ENCODE measurements at places on chromosomes 6 and 20. TPM values are rescaled to one million over a fixed set of nuclear protein-coding genes. Genes with fewer than 3 reads are reported as not detected.

MEI4 gene
- 0.13 TPM for total RNA-seq

- no peak for DNase-seq
These were observed 116.6 kb downstream of the TSHZ2 start for GRCh38 chr20:53088786-53089185.

DNA sequence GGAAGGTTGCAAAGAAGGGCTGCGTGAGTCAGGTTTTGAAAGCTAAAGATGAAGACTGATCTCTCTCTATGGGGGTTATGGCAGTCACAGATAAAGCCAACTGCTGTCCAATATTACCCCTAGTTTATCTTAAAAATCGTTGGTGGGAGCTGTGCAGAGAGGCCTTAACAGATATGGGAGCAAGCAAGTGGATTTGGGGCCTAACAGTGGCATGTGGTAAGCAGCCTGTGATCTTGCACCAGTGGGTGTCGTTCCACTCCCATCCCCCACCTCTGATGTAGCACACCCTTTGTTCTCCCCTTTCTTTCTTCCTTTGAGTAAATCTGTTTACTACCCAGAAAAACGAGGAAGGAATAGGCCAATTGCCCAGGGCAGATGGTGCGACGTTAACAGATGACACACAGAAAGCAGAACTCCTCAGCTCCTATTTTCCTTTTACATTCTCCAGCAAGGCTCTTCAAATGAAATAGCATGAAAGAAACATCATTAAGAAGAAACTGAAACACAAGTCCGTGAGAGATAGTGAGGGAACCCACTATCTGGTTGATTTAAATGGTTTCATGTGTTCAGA, 274.1 kb upstream of the CITED2 start:
- no peak for DNase-seq

- no peak for DNase-seq
These were observed 32.5 kb upstream of the UNC93A start for GRCh38 chr6:167258646-167259045.

SYNDIG1 gene
- total RNA-seq: 17.9 TPM

PXDC1 gene
- 48.3 TPM for total RNA-seq

DNA sequence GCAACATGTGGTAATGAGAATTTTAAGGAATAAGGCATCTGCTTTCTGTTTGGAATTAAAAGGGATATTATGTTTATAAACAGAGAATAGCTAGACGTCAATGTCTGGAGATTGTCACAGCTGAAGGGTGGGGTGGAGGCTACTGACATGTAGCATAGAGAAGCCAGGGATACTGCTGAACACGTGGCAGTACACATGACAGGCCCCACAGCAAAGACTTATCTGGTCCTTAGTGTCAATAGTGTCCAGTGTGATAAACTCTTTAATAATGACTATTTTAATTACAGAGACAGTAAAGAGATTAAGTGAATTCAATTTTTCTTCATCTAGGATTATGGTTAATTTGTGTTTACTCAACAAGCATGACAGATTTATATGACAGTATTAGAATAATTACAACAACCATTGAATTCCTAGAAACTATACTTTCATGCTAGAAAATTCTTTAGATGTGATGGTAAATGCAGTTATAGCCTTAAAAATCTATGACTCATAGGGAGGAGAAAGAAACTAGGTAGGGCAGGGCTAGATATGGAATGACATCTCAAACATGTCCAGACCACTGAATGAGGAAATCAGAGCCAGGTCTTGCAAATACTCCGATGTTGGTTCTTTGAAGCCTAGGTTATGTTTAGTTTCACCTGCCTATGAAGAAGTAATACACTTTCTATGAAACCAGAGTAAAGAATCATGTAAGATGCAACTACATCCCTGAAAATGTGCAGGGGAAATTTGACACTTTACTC, 399.5 kb downstream of the PHF3 start:
- no peak for DNase-seq

- peak; percentile 74 for DNase-seq
These were observed 198.6 kb upstream of the UST start for GRCh38 chr6:148548065-148548748.

DNA sequence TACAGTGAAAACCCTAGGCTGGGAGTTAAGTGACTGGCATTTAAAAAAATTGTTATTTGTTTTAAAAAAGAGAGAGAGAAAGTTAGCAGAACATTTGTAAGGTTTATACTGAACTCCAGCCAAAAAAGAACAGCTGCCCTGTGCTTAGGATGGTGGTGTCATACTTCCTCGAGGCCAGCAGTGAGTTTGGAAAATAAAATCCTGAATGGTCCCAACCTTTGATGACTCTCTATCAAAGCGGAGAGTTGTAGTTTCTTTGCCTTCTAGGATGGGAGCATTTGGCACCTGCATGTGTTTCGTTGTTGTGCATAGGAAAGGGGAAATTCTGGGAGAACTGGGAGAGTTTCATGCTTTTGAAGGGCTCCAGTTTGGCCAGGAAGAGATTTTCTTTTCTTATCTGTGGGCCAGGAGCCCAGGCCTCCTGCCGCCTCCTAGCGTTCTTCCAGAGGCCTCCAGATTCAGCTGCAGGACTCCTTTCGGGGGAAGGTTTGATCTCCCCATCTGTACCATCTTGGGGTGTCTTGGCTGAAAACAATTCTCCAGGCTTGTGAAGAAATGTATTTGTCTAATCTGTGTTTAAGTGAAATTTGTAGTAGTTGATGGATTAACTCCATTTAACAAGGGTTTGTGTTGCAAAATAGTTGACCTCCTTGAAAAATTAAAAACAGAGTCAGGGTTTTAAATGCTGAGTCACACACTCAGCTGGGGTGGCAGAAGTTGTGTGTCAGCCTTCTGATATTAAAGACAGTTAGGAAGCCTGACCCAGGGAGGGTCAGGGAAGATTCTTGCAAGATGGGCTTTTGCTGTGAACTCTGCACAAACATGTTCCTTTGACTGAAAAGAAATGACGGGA, 63.4 kb downstream of the TXNDC5 start:
- DNase-seq: no peak

DNA sequence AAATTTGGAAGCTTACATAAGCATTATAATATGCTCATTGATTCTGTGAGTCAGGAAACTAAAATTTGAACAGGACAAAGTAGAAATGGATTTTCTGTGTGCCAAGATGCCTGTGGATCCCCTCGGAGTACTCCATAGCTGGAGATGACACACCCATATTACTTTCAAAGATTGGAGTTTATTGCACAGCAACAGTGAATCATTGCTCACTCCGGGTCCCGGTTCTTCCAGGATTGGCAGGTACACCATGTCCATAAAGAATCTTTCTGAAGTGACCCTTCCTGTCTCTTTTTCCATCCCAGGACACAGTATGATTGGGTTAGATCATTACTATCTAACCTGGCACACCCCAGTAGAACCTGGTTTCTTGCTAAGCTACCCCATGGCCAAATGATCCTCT, 2.7 kb upstream of the BTN2A2 start:
- DNase-seq: no peak

DNA sequence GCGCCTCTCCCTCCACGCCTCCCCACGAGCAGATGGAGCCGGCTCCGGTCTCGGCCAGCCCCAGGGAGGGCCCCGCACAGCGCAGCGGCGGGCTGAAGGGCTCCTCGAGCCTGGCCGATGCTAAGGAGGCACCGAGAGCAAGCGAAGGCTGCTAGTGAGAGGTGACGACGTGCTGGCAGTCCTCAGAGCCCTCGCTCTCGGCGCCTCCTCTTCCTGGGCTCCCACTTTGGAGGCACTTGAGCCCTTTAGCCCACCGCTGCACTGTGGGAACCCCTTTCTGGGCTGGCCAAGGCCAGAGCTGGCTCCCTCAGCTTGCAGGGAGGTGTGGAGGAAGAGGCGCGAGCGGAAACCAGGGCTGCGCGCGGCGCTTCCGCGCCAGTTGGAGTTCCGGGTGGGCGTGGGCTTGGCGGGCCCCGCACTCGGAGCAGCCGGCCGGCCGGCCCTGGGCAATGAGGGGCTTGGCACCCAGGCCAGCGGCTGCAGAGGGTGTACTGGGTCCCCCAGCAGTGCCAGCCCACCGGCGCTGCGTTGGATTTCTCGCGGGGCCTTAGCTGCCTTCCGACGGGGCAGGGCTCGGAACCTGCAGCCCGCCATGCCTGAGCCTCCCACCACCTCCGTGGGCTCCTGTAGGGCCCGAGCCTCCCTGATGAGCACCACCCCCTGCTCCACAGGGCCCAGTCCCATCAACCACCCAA, 2.5 kb upstream of the TMEM14C start:
- DNase-seq: peak; percentile 64

- DNase-seq: no peak
These were observed 129.7 kb upstream of the MYLIP start for GRCh38 chr6:15999201-15999600.

- DNase-seq: no peak
These were observed 44.2 kb downstream of the BMP6 start for GRCh38 chr6:7770111-7770510.

TAGAP gene
- total RNA-seq: 8.0 TPM
